Mesendoderm (in vitro differentiated cells): ENCODE measurements at places on chromosomes 12 and 14.

DNA sequence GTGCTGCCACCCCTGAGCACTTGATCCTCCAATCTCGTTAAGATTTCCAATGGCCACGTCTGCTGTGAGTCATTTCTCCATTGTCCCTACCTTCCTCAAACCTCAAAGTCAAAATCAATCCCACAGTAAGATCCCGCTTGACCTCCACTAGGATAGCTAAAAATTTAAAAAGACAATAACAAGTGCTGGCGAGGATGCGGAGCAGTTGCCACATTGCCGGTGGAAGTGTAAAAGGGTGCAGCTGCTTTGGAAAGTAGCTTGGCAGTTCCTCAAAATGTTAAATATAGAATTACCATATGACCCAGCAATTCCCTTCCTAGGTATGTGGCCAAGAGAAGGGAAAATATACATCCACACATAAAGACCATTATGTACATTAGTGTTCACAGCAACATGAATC lies 9.5 kb upstream of the BCL7A start:
- DNase-seq: no peak

GRCh38 chr14:105019861-105020814 lies 745 bp downstream of the CDCA4 start:
- peak; percentile 60 for DNase-seq

DNA sequence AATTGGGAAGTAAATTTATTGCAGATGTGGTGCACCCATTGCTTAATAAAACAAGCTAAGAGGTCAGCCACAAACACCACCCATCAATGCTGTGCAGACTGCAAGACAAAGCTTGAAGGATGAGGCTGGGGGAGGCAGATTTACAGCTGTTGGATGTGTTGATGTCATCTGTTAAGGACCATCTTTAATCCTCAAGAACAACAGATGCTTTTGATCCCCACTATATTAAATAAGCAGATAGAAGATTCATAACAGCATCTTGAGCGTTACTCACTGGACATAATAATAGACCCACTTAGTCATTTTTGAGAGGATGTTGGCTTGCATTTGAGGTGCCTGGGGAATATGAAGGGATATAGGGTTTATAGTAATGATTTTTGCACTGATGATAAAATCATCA lies 58.8 kb downstream of the GPR68 start:
- no peak for DNase-seq

GRCh38 chr14:87996291-87996592 lies 3.3 kb upstream of the GALC start:
- peak; percentile 35 for DNase-seq

DNA sequence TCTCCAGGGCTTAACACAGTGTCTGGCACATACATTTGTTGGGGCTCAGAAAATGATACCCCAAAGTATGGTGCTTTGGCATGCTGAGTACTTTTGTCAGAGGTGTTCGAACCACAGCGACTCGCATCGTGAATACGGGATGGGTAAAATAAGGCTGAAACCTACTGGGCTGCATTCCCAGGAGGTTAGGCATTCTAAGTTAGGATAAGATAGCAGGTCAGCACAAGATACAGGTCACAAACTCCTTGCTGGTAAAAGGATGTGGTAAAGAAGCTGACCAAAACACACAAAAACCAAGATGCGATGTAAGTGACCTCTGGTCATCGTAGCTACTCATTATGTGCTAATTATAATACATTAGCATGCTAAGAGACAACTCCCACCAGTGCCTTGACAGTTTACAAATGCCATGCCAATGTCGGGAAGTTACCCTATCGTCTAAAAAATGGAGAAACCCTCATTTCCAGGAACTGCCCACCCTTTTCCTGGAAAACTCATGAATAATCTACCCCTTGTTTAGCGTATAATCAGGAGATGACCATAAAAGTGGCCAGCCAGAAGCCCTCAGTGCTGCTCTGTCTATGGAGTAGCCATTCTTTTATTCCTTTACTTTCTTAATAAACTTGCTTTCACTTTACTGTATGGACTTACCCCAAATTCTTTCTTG lies 3.3 kb upstream of the AEBP2 start:
- DNase-seq: peak; percentile 42
